Chondrocyte (in vitro differentiated cells): ENCODE measurements at places on chromosomes 12 and 14. TPM values are rescaled to one million over a fixed set of nuclear protein-coding genes. Genes with fewer than 3 reads are reported as not detected.

RNASE8 gene
- not detected in 3 replicates for total RNA-seq

- no peak for DNase-seq
These were observed 81.2 kb downstream of the BCL11B start for GRCh38 chr14:99190696-99191394.

DNA sequence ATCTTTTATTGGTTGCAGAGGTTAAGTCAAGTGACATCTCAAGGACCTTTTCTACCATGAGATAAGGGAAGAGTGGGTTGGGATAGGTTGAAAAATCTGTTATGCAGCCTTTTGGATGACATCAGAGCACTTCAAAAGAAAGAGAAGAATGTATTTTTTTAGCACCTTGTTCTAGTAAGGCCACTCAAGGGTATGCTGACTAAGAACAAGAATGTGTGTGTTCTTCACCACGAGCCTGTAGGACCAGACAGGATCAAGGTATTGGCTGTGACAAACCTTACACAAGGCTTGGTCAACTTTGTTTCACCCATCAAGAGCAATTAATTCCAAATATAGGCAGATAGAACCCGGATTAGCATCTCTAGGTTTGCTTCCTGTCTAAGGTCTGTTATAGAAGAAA lies 142.5 kb downstream of the SAMD4A start:
- DNase-seq, result no peak

RD3L gene
- not detected in 3 replicates for total RNA-seq

GRCh38 chr12:92365333-92365732 lies 219.7 kb upstream of the BTG1 start:
- DNase-seq, result no peak

- DNase-seq, result no peak
These were observed 899 bp upstream of the COL2A1 start for GRCh38 chr12:48005001-48005749.

FAM186B gene
- 0.27 to 0.51 TPM (median 0.46 TPM) in 3 replicates for total RNA-seq

GRCh38 chr14:68841016-68841809 lies 48.3 kb upstream of the ZFP36L1 start:
- no peak for DNase-seq

DNA sequence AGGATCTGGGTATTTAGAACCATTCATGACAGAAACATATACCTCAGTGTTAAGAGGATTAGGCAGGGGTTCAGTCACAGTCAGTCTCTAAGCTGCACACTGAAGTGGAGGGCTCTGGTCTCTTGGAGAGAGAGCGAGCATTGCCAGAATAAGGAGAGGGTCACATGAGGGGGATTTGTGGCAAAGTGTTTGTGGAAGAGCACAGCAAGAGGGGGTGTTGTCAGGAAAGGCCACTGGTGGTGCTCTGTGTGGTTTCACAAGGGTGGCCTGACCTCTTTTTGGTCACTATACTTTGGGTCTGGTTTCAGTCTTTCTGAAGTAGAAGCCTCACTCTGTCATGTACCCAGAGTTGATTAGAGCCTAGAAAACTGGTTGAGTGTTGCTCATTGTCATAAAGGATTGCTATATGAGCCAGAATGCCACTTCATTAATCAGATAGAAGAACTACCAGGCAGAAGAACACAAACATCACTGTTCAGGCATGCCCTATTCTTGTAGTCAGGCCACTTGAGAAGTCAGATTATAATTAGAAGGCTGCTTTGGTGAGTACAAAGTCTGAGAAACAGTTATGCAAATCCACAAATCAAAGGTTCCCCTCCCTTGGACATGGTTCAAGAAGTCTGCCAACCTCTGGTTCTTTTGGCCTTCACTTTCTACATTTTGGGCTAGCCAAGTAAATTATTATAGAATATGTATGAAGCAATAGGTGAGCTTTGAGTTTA lies 8.4 kb downstream of the TMEM19 start:
- DNase-seq, result no peak

DNA sequence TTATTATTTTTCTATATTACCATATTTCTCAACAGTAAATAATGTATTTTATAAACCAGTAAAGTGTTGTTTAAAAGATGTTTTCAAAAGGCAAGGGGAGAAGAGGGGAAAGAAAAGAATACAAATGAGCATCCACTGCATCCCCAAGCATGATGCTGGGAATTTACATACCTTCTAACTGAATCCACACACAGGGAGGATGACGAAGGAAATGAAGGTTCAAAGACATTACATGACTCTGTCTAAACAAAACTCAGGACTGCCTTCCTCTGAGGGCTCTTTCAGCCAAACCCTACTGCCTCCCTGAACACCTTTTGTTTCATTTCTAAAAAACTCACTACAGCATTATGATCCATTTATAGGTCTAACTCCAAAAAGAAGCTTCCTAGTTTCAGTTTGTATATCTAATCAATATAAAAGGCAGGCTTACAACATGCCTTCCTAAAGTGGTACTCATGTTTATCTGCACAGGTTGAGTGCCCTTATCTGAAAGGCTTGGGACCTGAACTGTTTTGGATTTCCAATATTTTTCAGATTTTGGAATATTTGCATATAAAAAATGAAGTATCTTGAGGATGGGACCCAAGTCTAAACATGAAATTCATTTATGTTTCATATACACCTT lies 30.3 kb downstream of the DICER1 start:
- DNase-seq, result no peak

ANO4 gene
- total RNA-seq, result 6.5 to 11.0 TPM (median 9.2 TPM) in 3 replicates

- no peak for DNase-seq
These were observed 1.3 kb downstream of the SLC39A5 start for GRCh38 chr12:56231184-56231582.

DNA sequence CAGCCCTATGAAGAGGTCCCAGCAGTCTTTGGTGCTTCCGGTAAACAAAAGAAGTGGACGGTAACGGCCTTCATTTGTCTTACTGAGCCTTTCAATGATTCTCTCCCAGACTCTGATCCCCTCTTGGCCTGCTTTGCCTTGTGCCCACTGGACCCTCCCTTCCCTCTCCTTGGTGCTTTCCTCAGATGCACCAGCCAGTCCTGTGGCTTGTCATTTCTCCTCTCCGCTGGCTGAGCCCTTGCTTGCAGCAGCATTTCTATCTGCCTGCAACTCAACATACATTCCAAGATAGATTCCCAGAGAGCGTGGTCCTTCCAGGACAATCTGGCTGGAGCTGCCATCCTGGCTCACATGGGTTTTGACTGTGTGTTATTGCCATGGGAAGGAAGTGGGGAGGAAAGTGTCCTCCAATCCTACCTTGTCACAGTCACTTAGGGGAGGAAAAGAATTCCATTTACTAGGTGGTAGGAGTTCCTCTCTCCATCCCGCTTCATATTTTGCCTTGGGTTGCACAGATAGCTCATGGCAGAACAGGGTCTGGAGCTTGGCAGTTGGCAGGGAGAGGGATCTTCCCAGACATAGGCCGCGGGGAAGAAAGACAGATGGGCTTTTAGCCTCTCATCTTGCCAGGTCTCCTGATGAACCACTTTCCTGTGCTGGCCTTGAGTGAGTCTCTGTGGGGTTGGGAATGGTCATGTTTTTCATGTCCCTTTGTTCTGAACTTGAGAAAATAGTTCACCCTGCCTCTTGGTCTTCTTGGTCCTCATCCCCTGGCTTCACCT lies 92.8 kb upstream of the KCNA1 start:
- DNase-seq, result no peak

DNA sequence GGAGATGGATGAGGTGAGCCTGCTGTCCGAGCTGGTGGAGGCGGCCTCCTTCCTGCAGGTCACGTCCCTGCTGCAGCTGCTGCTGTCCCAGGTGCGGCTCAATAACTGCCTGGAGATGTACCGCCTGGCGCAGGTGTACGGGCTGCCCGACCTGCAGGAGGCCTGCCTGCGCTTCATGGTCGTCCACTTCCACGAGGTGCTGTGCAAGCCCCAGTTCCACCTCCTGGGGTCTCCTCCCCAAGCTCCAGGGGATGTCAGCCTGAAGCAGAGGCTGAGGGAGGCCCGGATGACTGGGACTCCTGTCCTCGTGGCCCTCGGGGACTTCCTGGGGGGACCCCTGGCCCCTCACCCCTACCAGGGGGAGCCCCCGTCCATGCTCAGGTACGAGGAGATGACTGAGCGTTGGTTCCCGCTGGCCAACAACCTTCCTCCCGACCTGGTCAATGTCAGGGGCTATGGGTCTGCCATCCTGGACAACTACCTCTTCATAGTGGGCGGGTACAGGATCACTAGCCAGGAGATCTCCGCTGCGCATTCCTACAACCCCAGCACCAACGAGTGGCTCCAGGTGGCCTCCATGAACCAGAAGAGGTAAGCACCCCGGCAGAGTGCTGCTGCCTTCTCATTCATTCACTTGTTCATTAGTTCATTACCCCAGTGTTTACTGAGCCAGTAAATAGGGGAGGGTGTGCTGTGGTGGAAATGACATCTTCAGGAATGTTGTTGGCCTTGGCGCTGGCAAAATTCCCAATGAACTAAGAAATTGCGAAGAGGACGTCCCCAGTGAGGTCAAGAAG lies 774 bp upstream of the MANSC4 start:
- DNase-seq, result no peak

DNA sequence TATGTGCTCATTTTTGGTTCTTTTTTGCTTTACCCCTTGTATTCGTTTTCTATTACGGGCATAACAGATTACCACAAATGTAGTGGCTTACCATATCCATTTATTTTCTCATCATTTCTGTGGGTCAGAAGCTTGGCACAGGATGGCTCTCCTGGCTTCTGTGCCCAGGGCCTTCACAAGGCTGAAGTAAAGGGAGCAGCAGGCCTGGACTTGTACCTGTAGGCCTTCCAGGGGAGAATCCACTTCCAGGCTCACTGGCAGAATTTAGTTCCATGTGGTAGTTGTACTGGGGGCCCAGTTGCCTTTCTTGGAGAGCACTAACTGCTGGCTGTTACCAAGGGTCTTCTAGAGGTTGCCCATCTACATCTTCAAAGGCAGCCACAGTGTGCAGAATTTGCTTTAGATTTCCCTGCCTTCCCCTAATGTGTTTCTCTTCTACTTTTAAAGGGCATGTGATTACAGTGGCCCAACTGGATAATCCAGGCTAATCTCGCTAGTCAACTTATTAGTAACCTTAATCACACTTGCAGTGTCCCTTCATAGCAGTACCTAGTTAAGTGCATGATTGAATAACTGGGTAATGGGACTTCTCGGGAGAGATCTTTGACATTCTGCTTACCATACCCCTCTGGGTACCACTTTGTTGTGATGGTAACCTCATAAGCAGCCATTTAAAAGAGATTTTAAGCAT lies 67.0 kb downstream of the CRADD start:
- DNase-seq, result no peak

TAMALIN gene
- total RNA-seq, result 11.1 to 15.7 TPM (median 13.7 TPM) in 3 replicates

DNA sequence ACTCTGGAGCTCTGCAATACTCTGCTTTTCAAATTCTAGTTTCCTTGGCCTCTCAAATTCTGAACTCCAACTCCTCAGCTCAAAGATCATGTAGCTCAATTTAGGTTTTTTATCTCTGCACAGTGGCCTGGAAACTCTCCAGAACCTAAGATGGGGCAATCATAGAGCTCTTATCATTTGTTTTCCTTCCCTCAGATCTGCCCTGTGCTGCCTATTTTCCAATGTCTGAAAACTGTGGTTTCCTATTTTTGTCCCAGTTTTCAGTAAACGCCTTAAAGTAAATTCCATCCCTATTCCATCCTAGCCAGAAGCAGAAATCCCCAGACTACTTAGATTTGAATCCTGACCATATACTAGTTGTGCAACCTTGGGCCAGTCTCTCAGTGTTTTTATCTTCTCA lies 73.2 kb downstream of the CEP83 start:
- DNase-seq, result no peak

PCNX1 gene
- total RNA-seq, result 54.3 to 69.5 TPM (median 62.4 TPM) in 3 replicates

DNA sequence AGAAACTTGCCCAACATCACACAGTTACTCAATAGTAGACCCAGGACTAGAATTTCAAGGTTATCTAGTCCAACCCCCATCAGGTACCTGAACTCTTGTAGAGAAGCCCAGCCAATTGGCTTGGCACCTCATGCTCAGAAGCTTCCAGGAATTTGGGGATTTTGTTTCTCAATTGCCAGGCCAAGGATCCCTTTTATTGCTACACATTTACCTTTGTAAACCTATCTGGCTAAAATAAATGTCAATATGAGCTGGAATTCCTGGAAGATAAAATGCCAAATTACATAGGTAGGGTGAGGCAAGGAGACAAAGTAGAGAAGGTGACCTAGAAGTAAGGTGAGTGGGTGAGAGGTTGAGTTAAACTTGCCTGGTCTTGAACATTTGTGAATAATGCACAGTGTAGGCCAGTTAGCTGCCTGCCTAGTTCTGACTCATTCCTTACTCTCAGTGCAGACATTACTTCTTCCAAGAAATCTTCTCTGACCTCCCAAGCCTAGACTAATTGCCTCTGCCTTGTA lies 36.3 kb downstream of the SDR9C7 start:
- DNase-seq, result no peak

DNA sequence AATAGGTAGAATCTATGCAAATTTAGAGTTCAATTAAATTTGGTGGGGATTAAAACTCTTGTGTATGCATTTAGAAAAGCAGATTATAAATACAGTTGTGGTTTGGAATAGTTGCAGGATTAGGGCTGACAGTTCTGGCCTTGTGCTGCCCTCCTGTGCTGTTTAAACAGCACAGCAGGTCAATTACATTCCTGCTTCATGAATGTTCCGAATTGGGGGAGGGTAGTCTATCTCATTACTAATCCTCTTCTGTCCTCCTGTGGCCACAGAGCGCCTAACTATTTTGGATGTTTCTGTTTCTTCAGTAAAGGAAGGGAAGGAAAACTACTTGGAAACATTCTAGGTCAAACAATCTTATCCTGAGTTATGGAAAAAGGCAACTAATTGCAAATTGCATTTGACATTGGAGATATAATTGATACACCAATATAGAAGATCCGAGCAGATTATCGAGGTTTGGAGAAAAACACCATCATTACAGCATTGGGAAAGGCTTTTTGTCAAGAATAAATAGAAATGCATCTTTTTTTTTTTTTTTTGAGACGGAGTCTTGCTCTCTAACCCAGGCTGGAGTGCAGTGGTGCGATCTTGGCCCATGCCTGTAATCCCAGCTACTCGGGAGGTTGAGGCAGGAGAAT lies 8.7 kb upstream of the GPR19 start:
- no peak for DNase-seq

DNA sequence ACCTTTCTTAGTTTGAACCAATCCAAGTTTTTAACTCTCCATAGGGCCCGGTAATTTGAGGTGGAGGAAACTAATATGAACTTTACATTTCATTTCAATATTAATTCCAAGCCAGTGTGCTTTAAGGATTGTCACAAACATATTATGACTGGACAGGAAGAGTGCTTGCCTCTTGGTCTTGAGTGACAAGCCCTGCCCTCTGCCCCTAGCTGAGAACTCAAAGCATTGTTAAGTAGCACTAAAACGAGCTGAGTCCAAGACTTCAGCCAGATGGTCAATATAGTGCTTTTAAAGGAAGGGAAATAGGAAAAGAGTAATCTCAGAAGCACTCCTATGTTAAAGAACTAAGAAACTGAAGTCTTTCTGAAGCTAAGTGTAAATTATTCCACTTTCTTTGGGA lies 17.1 kb downstream of the TRMT5 start:
- DNase-seq, result no peak

- DNase-seq, result no peak
These were observed 151.8 kb downstream of the FOXN3 start for GRCh38 chr14:89265234-89265633.

DNA sequence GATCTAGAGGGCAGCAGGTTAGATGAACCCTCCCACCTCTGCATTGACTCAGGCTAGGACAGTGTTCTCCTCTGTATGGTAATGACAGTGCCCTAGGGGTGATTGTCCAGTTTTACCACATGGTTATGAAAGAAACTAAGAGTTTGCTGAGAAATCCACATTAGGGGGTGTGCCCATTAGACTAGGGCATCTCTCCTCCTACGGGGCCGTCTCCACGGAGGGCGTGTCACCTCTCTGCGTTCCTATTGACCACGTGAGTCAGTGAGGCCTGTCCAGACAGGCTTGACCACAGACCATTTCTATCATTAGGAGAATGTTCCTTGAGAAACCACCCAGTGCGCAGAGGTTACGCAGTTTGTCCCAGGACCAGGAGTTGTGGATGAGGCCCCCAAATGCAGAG lies 8.3 kb downstream of the MVK start:
- DNase-seq, result peak; percentile 51

CPNE6 gene
- not detected in 3 replicates for total RNA-seq
